ENCODE measurements at places on chromosomes 16 and 17. TPM values are rescaled to one million over a fixed set of nuclear protein-coding genes. Genes with fewer than 3 reads are reported as not detected.

The MRPL58 gene
- 14.5 TPM for total RNA-seq

The STXBP4 gene
- 45.4 TPM for total RNA-seq

- no peak for DNase-seq
Measured at GRCh38 chr17:48973806-48974205, 5.4 kb upstream of the GIP start.

DNA sequence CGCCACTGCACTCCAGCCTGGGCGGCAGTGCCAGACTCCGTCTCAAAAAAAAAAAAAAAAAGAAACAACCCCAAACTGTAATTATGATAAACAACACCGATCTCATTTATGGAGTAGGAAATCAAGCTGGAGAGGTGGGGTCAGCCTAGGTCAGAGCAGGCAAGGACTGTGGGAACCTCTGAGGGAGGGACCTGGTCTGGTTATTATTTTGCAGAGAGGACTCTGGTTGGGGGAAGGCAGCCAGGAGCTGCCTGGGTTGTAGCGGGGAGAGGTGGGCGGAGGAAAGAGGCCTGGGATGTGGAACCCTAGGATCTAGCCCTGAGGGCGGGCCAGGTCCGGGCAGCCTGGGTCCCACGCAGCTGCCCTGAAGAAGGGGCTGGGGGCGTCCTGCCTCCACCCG, 10.9 kb upstream of the HS3ST6 start:
- DNase-seq = no peak

The WNT9B gene
- total RNA-seq = not detected

The PRRT2 gene
- 7.9 TPM for total RNA-seq

DNA sequence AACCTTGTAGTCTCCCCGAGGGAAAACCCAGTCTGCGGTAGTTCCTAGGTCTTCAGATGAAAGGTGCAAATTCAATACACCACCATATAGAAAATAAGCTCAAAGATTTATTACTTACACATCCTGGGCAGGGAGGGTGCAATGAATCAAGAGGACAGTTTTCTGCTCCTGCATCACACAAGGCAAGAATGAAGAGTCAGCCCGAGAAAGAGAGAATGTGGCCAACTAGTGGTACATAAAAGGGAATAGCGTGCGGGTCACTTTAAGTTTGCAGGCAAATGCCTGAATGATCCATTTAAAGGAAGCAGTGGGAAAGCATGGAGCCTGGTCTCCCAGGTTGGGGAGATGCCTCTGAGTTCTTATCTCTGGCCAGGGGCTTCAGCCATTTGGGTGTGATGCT, 403.4 kb downstream of the GRIN2A start:
- DNase-seq = no peak

GRCh38 chr16:53542283-53542682, 39.3 kb upstream of the AKTIP start:
- no peak for DNase-seq

DNA sequence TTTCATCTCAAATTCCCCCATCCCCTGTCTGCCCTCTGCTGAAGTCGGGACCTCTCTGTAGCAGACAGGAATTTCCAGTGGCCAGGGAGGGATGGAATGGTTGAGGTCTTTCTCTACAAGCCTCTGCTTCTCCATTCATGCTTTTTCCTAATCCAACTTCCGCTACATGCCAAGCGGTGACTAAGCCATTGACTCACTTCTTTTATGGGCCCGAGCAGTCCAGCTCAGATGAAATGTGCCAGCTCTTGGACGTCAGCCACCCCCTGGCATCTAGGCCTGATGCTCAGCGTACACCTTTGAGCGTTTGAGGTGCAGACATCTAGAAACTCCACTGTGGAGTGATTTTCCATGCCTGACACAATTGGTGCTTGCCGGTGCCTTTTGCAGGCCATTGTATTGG, 40.7 kb upstream of the GPR139 start:
- no peak for DNase-seq

The MPP2 gene
- 3.7 TPM for total RNA-seq

DNA sequence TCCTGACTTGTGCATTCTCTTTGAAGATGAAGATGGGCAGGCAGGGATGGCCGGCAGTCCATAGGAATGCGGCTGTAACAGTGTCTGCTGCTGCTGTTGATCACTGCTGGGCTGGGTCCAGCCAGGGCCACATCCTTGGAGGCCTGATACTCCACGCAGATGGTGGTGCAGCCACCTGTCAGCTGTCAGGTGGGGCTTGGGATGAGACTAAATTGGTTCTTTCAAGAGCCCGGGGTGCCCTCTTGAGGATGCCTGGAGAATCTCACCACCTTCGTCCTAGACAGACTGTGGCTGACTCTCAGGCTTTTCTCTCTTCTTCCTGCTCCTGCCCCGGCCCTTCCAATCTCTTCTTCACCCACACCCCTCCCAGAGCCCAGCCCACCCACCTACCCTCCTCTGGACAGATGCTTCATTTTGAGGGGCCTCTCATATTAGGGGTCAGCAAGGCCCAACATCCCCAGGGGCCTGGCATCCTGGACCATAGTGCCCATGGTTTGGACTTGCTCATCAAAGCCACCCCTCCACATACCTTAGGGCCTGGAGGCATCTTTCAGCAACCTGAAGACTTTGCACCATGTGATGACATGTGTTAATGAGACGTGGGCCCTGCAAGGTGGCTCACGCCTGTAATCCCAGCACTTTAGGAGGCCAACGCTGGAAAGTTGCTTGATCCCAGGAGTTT, 19.1 kb downstream of the OSBPL7 start:
- DNase-seq = no peak

The ABCA9 gene
- total RNA-seq = 46.6 TPM

DNA sequence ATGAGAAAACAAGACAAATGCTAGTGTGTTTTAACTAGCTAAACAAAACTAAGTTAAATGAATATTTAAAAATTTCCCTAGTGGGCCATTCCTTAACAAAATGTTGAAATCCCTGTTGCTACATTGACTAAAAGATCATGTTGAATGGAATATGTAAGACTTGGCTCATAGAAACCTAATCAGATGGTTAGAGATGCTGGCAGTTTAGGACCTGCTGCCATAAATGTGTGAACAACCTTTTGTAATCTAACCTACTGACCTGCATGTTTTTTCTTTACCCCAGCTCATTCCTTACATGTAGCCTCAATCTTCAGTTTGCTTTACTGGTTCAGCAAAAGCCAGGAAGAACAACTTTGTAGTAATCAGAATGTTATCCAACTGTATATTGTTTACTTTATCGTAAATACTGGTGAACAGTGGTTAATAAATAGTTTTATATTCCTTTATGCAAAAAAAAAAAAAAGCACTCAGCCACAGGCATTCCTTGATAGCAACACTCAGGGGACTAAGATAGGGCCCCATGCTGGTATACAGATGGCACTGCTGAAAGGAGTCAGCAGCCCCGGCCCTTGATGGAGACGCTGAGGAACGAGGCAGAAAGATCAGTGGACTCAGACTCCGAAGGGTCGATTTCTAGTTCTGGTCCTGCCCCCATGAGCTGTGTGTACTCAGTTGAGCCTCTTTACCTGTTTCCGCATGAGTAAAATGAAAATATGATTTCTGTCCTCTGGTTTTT, 78.2 kb downstream of the MARF1 start:
- no peak for DNase-seq

The CNTD1 gene
- 0.37 TPM for total RNA-seq

The GAST gene
- total RNA-seq = not detected

DNA sequence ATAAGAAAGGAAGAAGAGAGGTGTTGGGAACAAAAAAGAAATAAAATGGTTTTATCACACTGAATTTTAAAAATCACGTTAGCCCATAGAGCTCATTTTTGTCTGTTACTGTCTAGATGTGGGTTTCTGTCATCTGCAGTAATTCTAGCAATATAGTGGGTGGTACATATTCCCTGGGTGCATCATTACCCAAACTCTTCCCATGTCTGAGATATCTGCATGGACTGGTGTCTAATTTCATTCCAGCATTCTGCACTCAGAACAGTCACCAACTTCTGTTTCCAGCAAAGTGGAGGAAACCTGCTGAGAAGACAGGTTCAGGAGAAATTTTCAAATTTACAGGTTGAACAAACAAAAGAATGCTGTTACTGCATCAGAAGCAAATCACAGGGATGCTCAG, 263.8 kb downstream of the CDH11 start:
- no peak for DNase-seq

DNA sequence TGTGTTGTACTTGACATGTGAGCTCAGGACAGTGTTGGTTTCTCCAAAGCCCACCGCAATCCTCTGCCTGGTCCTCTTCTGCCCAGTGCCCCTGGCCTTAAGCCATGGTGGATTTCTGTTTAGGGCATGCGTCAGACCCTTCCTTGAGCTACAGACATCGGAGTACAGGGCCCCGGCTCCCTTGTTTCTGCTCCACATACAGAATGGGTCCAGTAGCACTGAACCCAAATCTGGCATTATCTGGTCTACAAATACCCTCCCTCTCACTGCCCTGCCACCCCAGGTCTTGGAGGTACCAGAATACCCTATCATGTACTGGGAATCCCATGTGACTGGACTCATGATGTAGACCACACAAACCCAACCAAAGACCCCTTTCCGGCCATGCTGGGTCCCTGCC, 27.4 kb upstream of the ZNHIT3 start:
- no peak for DNase-seq

The ZG16 gene
- not detected for total RNA-seq

DNA sequence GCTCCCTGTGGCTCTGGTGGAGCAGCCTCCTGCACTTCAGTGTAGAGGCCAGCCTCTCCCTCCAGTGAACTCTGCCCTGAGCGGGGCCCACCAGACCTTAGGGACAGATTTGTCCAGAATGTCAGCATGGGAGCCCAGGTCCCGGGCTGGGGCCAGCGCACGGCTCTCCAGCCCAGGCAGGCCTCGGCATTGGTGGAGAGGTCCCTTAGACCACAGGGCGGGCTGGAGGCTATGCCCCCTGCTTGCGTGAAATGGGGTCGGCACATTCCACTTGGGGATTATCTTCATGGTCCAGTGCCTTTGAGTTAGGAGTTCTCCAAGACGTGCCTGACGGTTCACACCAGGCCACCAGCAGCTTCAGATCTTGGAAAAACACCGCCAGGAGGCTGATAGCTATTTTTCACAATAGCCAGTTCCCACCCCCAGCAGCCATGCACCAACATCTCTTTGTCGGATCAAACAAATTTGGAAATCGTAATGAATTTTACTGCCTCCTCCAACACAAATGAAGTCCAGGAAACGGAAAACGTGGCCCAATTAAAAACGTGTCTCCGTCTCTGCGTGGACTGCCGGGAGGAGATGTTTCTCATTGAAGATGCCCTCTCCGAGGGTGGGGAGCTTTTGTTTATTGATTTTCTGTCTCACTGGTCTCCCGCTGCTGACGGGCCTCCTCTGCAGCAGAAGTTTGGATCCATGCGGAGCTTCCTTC, 110.0 kb upstream of the CIBAR2 start:
- DNase-seq = no peak

GRCh38 chr17:73335591-73336407, 24.0 kb upstream of the CDC42EP4 start:
- DNase-seq = no peak

DNA sequence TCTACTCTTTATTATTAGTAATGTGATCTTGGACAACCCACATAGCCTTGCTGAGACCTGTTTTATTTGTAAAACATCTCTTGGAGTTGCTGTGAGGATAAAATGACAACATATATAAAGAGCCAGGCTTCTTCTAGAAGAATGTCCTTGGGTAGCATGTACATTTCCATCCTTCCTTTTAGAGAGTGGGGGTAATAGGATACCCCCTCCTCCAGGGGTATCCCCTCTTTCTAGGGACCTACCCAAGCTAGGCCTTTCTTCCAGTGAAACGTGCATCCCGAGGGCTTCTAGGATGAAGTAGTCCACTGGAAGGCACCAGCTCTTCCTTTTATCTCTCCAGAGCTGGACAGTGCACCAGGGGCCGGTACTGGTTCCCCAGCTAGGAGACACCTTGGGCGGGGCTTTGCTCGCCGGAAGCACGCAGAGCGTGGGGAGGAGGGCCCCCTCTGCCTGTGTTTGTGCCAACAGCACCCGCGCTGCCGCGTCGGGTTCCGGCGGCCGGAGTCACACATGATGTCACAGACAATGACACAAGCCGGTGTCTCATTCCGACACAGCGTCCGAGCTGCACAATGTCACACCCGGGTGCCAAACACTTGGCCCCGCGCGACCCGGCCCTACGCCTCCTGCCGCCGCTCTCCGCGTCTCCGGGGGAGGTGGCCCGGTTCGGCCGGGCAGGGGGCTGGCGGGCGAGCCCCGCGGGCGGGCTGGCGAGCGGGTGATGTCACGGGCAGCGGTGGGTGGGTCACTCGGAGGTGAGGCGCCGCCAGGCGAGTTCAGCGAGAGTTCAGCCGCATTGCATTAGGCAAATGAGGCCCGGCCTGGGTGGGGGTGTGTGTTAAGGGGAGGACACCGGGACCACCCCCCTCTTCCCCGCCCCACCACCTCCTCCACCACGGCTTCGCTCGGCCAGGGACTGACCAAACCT, 23.4 kb downstream of the GJD3 start:
- DNase-seq = no peak

DNA sequence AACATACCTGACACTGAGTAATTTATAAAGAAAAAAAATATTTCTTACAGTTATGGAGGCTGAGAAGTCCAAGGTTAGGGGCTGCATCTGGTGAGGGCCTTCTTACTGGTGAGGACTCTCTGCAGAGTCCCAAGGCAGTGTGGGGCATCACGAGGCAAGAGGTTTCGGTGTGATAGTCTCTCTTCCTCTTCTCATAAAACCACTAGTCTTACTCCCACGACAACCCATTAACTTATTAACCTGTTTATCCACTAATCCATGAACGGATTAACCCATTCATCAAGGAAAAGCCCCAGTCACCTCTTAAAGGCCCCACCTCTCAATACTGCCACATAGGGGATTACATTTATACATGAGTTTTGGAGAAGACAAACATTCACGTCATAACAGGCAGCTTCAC, 20.1 kb downstream of the CIITA start:
- DNase-seq = no peak

GRCh38 chr16:12907670-12908233, 6.4 kb downstream of the SHISA9 start:
- DNase-seq = no peak

DNA sequence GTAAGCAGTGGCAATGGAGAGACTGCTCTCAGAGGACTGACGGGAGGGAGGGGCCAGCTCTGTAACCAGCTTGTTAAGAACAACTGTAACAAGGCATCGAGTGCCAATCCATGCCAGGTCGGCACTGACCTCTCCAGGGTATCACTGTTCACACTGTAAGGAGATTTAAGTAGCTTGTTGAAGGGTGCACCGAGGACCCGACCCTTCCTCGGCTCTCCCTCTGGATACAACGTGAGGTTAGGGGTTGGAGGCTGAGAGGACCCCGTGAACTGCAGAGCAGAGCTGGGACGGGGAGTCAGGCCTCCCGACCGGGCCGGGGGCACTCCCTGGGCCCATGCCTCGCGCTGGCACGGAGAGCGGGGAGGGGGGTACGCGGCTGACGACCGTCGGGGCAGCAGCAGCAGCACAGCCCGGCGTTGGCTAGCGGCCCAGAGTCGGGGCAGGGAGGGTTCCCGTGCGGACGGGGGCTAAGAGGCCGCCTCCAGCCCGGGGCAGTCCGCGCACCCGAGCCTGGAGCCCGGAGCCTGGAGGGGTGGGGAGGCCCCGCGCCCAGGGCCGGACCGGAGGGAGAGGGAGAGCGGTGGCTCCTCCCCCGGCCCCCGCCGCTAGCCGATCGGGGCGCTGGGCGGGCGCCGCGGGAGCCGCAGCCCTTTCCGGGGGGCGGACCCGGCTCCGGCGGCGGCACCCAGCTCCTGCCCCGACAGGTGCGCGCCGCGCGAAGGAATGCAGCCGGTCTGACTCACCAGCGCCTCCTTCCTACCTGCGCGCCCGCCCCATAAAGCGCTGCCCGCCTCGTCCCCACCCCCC, at the start of gene ITGB4:
ITGB4 (plus strand) TSS at position 804 of the 807 bp plus-strand sequence. CDS start 3,245 bp downstream, outside the sequence.
- DNase-seq = no peak

All from urinary bladder (tissue), 4 donors.